ENCODE measurements at places on chromosomes 11 and 22. TPM values are rescaled to one million over a fixed set of nuclear protein-coding genes. Genes with fewer than 3 reads are reported as not detected.

The NAALAD2 gene
- 23.3 TPM for polyA plus RNA-seq

The HEPHL1 gene
- polyA plus RNA-seq, result not detected

The OR8A1 gene
- 0.03 TPM for polyA plus RNA-seq

The SLC25A45 gene
- 5.2 TPM for polyA plus RNA-seq

The OR8G5 gene
- not detected for polyA plus RNA-seq

DNA sequence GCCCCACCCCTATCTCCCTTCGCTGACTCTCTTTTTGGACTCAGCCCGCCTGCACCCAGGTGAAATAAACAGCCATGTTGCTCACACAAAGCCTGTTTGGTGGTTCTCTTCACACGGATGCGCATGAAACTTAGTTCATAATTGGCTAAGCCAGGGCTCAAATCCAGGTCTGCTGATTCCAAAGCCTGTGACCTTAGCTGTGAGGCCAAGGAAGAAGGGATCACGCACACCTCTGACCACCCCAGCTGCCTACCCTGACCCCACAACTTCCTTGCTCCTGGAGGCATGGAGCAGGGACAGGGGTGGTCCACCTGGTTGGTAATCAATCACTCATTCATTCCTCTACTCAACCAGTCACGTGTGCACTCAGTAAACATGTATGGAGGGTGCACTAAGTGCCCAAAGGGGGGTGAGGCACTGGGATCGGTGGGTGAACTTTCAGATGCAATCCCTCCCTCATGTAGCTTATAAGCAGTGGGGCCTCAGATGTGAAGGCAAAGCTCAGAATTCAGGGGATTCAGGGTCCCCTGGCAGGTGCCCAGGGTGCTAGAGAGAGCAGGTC is 10.3 kb downstream of the FXYD2 start:
- no peak for DNase-seq

DNA sequence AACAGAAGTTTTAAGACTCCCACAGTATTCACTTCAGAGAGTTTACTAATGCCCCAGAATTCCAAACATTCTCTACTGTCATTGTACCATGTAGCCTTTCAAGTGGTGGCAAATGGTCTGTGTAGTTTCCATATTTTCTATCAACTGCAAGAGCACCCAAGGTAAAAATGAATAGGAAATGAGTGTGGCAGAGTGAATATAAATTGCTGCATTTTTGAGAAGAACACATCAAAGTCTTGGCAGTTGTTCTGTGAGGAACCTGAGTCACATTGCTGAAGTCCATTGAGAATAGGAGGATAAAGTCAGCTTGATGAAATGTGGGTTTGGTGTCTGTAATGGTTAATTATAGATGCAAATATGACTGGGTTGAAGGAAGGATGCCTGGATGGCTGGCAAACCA is 193.6 kb downstream of the AASDHPPT start:
- no peak for DNase-seq

DNA sequence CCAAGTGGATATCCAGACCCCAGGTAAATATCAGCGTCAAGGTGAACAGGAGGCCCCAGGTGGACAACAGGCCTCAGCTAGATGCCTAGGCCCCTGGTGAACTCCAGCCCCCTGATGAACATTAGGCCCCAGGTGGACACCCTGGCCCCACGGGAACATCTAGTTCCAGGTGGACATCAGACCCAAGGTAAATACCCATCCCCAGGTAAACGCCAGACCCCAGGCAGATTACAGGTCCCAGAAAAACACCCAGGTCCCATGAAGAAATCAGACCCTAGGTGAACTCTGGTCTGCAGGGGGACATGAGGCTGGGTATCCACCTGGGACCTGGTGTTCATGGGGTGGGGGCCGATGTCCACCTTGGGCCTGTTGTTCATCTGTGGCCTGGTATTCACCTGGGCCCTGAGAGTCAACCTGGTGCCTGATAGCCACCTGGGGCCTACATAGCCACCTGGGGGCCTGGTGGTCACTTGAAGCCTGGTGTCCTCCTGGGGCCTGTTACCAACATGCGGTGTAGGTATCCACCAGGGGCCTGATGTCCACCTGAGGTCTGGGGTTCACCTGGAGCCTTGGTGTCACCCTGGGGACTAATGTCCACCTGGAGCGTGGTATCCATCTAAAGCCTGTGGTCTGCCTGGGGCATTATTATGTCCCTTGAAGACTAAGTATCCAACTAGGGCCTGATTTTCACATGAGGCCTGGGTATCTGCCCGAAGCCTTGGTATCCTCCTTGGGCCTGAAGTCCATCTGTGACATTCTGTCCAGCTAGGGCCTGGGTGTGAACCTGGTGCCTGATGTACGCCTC is 56.8 kb upstream of the SEPTIN5 start:
- DNase-seq, result no peak

DNA sequence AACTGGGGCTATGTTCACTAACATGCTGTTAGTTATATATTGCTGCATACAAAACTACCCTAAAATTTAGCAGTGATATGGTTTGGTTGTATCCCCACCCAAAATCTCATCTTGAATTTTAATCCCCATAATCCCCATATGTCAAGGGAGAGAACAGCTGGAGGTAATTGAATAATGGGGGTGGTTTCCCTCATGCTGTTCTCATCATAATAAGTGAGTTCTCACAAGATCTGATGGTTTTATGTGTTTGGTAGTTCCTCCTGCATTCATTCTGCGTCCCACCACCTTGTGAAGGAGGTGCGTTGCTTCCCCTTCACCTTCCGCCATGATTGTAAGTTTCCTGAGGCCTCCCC is 10.0 kb upstream of the PATL1 start:
- DNase-seq, result no peak

GRCh38 chr22:42869463-42869862 is 12.4 kb upstream of the ARFGAP3 start:
- DNase-seq, result no peak

GRCh38 chr11:107468596-107468995 is 11.0 kb upstream of the CWF19L2 start:
- no peak for DNase-seq

GRCh38 chr22:31818481-31819392 is 64.9 kb downstream of the DEPDC5 start:
- no peak for DNase-seq

GRCh38 chr11:45659031-45659817 is 6.2 kb downstream of the CHST1 start:
- DNase-seq, result no peak

DNA sequence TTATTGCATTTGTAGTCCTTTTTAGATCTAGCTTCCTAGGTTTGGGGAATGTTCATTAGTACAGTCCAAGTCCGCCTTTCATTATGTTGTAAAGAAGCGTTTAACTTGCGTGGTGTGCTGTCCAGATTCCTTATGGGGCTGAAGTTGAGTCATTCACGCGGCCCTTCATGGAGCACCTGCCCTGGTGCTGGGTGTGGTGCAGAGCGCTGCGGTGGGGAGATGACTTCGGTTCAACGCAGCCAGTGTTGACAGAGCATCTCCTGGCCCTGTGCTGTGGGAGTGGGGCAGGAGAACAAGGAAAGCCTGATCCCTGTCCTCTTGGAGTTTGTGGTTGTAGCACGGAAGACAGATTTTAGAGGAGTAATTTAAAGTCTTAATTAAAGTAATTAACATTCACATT is 152.0 kb downstream of the TBC1D22A start:
- DNase-seq, result no peak

DNA sequence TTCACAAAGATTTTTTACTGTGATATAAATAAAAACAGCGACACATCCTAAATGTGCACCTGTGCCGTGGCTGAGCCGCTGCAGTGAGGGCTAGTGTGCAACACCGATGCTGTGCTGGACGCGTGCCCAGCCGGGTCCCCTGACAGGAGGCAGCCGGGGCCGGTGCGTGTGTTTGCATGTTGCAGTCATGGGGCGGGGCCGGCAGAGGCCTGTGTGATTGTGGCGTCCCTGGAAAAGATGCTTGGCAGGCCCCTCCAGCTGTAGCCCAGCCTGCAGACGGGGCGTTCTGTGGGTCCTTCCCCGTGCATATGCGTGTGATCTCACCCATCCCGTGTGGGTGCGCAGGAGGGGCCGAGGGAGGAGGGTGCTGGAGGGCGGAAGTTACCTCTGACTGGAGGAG is 30.6 kb downstream of the MUC6 start:
- DNase-seq, result no peak

DNA sequence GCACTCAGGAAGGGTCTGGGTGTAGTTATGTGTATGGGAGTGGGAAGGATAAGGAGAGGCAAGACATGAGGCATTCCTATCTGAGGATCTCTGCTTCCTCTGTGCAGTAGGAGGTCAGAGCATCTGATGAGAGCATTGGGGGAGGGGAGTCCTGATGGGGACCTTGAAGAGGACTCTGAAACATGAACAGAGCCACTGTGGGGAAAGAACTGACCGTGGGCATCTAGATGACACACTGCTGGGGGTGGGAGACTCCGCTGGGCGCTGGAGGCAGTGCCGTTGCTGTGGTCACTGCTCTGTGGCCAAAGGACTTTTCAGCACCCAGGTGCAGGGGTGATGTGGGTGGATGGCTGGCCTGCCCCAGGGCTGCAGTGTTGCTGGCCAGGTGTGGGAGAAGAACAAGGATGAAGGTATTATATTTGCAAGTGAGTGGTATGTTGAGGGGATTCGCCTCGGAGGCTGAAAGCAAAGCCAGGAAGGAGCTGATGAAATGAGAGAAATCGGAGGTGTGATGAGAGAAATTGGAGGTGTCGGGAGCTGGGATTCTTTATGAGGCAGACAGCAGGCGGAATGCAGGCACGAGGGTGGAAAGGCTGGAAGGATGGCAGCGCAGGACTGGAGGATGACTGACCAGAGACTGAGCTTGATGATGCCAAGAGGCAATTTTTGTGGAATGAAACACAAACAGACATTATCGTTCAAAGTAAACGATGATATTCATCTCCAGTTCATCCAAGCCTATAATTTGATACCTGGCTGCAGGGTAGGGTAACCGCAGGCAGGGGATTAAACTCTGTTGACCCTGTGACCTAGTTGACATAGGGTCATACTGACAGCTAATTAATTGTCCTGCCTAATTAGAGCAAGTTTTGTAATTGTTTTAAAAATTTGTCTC is 19.4 kb upstream of the TMPRSS4 start:
- no peak for DNase-seq

DNA sequence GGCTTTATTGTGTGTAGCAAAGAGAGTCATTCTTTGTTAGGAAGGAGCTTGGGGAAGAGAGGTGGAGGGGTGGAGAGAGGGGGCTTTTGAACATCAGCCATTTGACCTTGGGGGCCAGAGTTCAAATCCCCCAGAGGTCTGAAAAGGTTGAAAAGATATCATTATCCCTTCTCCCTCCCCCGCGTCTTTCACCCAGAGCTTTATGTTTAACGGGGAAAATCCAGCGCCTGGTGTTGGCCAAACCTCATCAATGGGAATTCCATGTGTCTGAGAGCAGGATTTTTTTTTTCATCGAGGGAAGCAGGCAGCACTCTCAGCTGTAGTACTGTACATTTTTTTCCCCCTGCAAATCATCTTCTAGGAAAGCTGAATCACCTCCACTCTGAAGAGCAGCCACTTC is 122.4 kb upstream of the HSD17B12 start:
- no peak for DNase-seq

DNA sequence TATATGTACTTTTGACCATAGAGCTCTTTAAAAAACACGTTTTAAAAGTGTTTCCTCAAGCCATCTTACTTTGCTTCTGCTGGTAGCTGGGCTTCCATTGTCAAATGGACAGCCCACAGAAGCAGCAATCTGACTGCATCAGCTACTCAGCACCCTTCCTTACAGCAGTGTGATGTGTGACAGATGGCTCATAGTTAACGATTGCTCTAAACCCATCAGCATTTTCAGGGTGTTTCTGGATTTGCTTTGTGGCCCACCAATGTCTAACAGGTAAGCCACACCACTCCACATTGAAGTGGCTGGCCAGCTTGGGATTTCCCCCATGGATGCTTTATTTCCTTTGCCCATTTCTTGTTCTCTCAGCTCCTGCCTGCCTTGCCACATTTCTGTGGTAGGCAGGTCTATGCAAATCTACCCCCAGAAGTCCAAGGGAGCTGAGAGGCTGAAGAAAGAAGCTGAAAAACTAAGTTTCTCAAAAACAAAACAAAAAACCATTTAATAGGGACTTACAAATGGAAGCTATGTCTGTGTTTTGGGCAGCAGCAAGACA is 7.3 kb upstream of the FAR1 start:
- DNase-seq, result no peak

GRCh38 chr11:76939219-76939631 is 78.5 kb downstream of the ACER3 start:
- no peak for DNase-seq

- DNase-seq, result no peak
These were observed 32.4 kb downstream of the ZC3H12C start for GRCh38 chr11:110125632-110126031.

DNA sequence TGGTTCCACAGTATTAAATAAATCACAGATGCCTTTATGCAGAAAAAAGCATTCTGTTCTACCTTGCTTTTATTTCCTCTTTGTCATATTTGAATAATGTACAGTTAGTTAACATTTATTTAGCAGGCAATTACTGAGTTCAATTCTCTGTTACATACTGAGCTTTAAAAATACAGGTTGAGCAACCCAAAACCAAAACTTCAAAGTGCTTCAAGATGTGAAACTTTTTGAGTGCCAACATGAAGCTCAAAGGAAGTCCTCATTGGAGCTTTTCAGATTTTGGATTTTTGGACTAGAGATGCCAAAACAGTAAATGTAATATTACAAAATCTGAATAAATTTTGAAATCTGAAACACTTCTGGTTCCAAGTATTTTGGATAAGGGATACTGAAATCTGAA is 54.1 kb downstream of the PDHX start:
- DNase-seq, result no peak

DNA sequence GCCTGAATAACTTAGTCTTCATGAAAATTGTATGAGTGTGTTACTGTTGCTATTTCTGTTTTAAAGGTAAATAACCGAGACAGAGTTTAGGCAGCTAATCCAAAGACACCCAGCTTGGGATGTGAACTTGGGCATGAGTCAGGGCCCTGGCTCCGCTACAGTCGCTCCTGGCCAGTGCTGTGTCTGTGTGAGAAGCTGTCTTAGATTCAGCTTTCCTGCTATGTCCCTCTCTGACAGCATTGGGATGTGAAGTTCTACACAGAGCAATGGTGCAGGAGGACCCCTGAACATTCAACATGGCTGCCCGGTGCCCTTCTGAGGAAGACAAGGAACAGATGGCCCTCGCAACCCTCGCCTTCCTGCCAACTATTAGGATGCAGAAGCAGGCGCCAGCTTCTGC is 49.4 kb downstream of the GALNT18 start:
- DNase-seq, result no peak

DNA sequence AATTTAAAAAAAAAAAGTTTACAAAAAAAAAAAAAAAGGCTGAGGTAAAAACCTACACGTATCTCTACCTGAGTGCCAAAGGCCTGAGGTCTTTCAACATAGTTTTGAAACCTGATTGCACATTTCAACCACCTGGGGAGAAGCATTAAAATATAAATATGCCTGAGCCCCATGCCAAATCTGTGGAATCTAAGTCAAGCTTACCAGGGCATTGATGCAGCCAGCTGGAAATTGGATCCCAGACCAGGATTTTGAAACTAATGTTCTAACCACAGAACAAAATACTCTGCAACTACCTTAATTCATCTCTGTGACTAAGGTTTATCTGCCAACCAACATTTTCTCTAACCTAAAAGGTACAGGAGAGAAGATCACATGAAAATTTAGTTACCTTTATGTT is 38.8 kb upstream of the CHRNA10 start:
- DNase-seq, result no peak

Measured in left renal cortex interstitium (tissue), 4 donors.